Caco-2 (cell line): ENCODE measurements at places on chromosomes 1 and 21. TPM values are rescaled to one million over a fixed set of nuclear protein-coding genes. Genes with fewer than 3 reads are reported as not detected.

- DNase-seq = no peak
Observed at GRCh38 chr21:46094401-46095082, 3.4 kb upstream of the COL6A2 start.

KLF18 gene
- not detected in 2 replicates for total RNA-seq

LIPI gene
- not detected in 2 replicates for total RNA-seq

- no peak for DNase-seq
Observed at GRCh38 chr1:168210312-168210711, 15.5 kb upstream of the SFT2D2 start.

- no peak for DNase-seq
Observed at GRCh38 chr1:110384581-110385321, 6.1 kb downstream of the SLC16A4 start.

GRCh38 chr1:117696561-117696960 is 90.7 kb downstream of the TENT5C start:
- DNase-seq = no peak

- no peak for DNase-seq
Observed at GRCh38 chr1:184376369-184376768, 10.5 kb upstream of the C1orf21 start.

GRCh38 chr1:163870666-163871065 is 548.9 kb downstream of the NUF2 start:
- no peak for DNase-seq

- DNase-seq = no peak
Observed at GRCh38 chr1:173714441-173714758, 381 bp upstream of the KLHL20 start.

- no peak for DNase-seq
Observed at GRCh38 chr1:216498277-216498676, 75.0 kb upstream of the USH2A start.

- DNase-seq = no peak
Observed at GRCh38 chr1:93807311-93807930, 71.6 kb downstream of the DNTTIP2 start.

FAM167B gene
- 0.34 and 0.70 TPM in 2 replicates for total RNA-seq

DNA sequence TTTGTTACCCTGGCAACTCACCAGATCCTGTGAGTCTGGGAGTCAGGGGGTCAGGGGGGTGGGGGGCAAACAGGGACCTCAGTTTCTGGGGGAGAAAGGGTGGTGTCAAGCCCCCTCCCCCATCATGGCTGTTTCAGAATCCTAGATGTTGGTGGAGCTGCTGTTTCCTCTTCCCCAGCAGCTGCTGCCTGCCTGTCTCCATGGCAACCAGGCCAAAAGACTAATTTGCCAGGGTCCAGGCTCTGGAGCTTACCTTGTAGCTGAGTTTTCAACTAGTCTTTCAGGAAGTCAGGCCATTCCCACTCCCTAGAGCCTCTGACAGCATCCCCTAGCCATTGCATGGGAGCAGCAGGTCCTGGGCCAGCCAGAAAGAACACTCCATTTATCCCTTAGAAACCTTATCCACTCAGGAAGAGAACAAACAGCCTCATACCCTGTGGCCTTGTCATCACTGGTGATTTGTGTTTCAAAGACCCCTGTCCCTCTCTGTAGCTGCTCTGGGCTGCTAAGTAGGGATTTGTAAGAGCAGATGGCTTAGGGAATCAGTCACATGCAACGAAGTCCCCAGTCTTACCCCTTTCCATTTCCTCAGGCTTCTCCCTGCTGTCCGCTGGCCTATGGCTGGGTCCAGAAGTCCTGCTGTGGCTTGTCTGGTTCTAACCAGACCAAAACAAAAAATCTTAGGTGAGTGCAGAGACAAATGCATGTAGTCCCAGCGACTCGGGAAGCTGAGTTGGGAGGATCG is 21.5 kb upstream of the STMN1 start:
- DNase-seq = no peak
